ENCODE measurements at places on chromosomes 5 and 9. TPM values are rescaled to one million over a fixed set of nuclear protein-coding genes. Genes with fewer than 3 reads are reported as not detected.

The ARL14EPL gene
- 1.9 TPM for total RNA-seq

The CDO1 gene
- total RNA-seq = not detected

The IPO11 gene
- total RNA-seq = 18.3 TPM

The MYMK gene
- not detected for total RNA-seq

The PLPP7 gene
- 9.6 TPM for total RNA-seq

The MAMDC2 gene
- 3.1 TPM for total RNA-seq

- DNase-seq = no peak
Measured at GRCh38 chr9:134885679-134886412, 5.2 kb downstream of the FCN2 start.

GRCh38 chr5:68139611-68140441 is 75.7 kb upstream of the PIK3R1 start:
- DNase-seq = no peak

DNA sequence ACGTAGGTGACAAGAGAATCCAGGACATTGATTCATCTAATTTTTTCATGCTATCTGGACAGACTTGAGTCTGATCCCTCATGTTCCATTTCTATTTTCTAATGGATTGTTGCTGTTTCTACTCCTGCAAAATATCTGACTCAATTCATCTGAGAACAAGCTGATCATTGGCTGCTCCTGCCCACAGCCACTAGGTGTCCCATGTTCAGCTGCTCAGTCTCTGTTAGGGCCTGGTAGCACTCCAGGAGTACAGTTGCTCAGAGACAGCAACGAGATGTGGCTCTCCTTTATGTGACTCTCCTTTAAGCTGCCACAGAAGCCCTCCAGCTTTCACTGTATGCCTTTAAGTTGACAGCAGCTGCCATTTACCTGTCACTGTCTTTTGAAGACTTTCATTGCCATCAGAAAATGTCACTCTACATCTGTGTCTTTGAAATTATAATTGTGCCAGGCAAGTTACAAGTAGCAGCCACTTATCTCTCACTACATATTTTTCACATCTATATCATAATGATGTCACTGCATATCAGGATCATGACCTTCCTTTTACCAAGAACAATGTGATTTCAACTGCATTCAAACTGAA is 1944.2 kb upstream of the NUDT12 start:
- no peak for DNase-seq

GRCh38 chr5:38305148-38305547 is 46.8 kb downstream of the EGFLAM start:
- DNase-seq = no peak

DNA sequence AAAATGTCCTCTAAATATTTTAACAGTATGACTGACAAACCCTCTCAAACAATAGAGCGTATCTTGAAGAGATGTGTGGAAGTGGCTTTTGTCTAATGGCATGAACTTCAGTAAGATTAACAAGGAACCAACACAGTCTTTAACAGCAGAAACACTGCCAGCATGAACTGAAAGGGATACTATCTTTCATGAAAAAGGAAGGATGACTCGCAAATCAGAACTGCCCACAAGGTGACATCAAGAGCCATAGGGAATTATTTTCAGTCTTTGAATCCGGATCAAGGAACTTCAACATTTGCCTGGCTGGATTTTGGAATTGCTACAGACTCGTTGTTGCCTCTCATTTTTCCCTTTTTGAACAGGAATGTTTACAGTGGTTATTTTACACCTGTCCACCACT is 5.1 kb upstream of the HEXB start:
- no peak for DNase-seq

DNA sequence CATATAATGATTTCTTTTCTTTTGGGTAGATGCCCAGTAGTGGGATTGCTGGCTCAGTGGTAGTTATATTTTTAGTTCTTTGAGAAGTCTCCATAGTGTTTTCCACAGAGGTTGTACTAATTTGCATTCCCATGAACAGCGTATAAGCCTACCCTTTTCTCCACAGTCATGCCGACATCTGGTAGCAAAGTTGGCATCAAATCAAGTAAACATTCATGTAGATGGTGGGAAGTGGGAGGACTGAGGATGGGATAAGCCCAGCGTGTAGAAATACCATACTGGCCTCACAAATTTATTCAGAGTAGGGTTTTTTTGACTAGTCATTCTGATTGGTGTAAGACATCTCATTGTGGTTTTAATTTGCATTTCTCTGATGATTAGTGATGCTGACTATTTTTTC is 115.4 kb downstream of the EGFLAM start:
- peak; percentile 20 for DNase-seq

GRCh38 chr5:81151546-81151945 is 81.6 kb upstream of the CKMT2 start:
- peak; percentile 42 for DNase-seq

DNA sequence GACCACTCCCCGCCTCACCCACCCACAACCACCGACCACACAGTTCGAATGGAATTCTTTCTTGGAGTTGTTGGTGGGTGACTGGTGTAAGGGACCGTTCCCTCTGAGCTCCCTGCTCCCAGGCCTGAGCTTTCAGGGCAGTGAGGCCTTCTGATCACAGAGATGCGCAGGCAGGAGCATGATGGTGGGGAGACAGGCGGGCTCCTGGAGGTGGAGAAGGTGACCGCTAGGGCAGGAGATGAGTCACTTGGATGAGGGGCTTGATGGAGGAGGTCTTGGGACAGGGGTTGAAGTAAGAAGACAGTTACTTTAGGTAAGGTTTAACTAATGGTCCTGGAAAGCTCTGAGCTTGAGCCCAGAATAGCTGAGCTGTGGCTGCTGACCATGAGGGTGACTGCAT is 88.5 kb downstream of the HSPA4 start:
- no peak for DNase-seq

GRCh38 chr5:137209232-137209809 is 289.8 kb downstream of the SPOCK1 start:
- peak; percentile 30 for DNase-seq

DNA sequence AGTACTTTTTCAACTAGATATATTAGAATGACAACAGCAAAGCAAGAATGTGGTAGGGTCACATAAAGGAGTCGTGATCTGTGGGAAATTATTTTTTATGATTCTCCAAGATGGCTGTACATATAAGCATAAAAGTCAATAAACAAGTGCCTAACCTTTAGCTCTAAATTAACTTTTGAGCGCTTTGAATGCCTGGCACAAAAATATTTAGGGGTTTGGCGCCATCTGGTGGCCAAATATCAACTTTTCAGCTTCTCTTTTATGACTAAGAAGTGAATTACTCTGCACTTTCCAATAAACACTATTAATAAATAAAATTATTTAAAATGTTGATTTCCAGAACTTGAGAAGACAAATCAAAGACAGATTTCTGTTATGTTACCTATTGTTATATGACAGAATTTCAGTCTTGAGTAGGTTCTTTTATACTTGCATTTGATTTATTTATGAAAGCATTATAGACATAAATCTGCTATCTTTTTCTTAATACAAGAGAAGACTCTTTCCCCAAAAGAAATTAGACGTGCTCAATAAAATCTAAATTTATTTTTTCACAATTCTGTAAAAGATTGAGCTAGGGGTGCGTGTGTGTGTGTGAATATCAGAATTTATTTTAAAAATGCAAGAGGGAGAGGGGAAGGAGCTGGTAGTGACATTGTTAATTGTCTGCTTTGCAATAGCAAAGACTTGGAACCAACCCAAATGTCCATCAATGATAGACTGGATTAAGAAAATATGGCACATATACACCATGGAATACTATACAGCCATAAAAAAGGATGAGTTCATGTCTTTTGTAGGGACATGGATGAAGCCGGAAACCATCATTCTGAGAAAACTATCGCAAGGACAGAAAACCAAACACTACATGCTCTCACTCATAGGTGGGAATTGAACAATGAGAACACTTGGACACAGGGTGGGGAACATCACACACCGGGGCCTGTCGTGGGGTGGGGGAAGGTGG is 36.7 kb upstream of the ARRDC3 start:
- peak; percentile 52 for DNase-seq

DNA sequence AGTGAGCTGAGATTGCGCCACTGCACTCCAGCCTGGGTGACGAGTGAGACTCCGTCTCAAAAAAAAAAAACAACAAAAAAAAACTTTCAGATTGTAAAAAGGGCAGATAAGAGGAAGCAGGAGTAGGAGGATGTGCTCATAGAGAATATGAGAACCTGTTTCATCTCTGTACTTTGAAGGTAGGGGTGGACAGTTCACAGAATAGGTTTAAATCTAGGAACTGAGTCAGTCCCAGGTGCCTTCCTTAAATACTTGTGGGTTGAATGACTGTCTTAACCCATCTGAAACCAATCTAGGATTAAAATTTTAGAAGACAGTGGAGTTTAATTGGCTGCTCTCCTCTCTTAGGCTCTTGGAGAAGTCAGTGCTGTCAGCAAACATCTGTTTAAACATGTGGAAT is 12.4 kb downstream of the POLK start:
- no peak for DNase-seq

- DNase-seq = no peak
Measured at GRCh38 chr9:75019654-75020053, 8.4 kb downstream of the CARNMT1 start.

- DNase-seq = no peak
Measured at GRCh38 chr5:26805076-26805475, 233.3 kb downstream of the CDH9 start.

- DNase-seq = no peak
Measured at GRCh38 chr9:6490863-6491262, 77.9 kb downstream of the UHRF2 start.
